ENCODE measurements at places on chromosomes 1 and 21.

GRCh38 chr1:42934541-42935312, 23.9 kb downstream of the SLC2A1 start:
- no peak for DNase-seq

GRCh38 chr21:28283641-28284490, 708.8 kb downstream of the LTN1 start:
- DNase-seq = no peak

GRCh38 chr21:14591377-14591776, 45.3 kb upstream of the SAMSN1 start:
- DNase-seq = no peak

DNA sequence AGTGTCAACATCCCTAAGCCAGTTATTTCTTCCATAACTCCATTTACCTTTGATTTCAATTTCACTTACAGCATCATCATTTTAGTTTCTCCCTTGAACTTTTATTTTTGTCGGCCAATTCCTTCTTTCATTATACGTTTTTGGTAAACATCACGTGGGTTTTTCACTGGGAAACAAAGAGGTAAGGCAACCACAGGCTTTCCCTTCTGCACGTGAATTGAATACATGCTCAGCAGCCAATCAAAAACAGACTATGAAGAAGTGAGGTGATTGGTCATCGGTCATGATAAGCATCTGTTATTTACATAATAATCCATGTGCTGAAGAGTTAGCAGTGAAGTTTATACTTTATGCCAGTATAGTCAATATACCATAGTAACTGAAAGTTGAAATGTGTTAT, 98.7 kb downstream of the NCAM2 start:
- no peak for DNase-seq

- peak; percentile 36 for DNase-seq
These were observed 68.0 kb downstream of the LMX1A start for GRCh38 chr1:165288350-165289120.

GRCh38 chr1:156399355-156400125, 30.5 kb downstream of the RHBG start:
- no peak for DNase-seq

GRCh38 chr21:14753069-14753465, 207.0 kb upstream of the SAMSN1 start:
- DNase-seq = no peak

- no peak for DNase-seq
These were observed 47.1 kb upstream of the INSL5 start for GRCh38 chr1:66848193-66848592.

- DNase-seq = no peak
These were observed 57.7 kb downstream of the RGS7 start for GRCh38 chr1:241299347-241299746.

- DNase-seq = no peak
These were observed 54.4 kb upstream of the BCL10 start for GRCh38 chr1:85330711-85331290.

DNA sequence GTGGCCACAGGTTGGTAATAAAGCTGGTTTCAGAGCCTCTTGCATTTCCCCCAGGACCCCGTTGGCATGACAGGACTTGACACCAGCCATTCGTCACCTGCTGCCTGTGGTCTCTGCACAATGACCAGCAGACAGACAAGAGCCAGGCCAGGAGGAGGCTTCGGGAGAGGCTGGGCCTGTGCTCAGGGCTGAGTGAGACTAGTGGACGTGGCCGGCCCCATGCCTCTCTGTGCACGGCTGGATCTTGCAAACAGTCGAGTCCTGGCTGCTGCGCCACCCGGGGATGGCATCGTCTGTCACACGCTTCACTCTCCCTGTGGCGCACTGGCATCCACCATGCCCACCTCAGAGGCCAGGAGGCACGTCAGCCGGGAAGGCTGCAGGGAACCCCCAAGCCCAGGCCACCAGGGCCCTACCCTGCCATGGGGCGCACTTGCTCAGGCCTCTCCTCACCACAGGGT, 177.4 kb upstream of the ARHGEF16 start:
- DNase-seq = no peak

GRCh38 chr1:202349206-202349928, 868 bp downstream of the PPP1R12B start:
- no peak for DNase-seq

- no peak for DNase-seq
These were observed 225.9 kb downstream of the TTLL7 start for GRCh38 chr1:83773059-83773458.
